ENCODE measurements at places on chromosomes 7 and 10.

DNA sequence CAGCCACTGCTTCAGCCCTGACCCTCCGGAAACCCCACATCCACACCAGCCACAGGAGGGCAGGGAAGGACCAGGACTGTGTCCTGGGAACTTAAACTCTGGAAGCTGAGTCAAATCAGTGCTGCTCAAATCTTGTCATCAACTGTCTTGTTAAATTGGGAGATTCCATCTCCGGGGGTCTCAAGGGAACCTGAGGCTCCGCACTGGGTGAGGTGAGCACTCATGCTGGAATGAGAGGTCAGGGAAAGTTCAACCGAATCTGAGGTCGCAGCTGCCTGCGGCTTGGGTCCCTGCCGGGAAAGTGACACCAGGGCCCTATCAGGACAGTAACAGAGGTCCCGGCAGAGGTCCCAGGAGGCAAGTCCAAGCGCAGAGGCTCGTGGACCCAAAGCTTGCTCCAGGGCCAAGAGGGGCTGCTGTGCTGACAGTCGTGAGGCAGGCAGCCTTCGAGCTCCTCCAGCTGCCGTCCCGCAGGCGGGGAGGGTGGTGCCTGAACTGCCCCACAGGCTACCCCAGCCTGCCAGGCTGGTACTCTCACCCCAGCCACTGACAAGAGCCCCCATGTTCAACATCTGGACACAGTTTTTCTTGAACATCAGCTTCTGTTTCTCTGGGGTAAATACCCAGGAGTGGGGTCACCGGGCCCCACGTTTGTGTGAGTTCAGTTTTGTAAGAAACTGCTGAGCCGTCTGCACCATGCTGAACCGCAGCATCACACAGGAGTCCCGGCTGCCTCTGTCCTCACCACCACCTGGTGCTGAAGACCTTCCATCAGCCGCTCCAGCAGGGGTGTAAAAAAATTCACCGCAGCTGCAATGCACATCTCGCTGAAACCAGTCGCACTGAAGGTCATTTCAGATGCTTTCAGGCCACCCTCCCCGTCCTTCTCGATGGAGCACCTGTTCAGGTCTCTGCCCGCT is 101.0 kb downstream of the DIP2C start:
- DNase-seq: no peak

- DNase-seq: no peak
Observed at GRCh38 chr7:28298870-28299518, 113.3 kb upstream of the CREB5 start.

DNA sequence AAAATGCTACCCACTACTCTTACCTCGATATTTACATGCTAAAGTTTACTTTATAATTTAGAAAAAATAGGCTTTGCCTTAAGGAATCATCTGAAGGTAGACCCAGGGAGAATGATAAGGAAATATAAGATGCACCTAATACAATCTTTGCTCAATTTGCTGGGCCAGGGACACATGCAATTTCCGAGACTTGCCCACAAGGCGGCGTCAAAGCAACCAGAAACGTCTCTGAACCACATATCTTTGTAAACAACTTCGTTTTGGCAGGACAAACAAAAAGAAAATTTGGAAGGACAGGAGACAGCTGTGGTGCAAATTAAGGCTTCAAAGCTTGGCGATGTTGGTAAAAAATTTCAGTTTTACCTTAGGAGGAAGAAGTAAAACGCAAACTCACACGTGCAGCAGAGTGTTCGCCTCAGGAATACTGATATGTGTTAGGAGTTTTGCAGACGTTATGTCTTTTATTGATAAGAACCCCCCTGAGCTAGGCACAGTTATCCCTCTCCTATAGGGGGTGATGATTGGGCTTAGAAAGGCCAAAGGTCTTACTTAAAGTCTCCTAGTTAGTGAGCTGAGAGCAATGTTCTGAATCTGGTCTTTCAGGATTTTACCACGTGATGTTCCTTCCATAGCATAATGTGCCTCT is 134.3 kb downstream of the PRKCQ start:
- peak; percentile 43 for DNase-seq

GRCh38 chr10:49616421-49617101 is 2.7 kb downstream of the CHAT start:
- no peak for DNase-seq

DNA sequence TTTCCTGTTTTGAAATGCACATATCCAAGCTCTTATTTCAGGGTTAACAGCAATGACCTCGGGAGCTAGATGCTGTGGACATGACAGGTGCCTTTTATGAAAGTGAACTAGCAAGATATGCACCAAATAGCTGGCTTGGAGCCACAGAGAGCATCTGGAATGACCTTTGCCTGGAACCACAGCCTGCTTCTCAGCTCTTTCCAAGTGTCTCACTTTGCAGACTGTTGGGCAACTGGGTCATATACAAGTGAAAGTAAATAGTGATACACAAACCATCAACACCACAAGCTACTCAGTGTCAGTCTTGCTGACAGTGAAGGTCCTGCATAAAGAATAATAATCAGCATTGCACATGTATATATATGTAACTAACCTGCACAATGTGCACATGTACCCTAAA is 183.5 kb downstream of the RNF133 start:
- DNase-seq: no peak

DNA sequence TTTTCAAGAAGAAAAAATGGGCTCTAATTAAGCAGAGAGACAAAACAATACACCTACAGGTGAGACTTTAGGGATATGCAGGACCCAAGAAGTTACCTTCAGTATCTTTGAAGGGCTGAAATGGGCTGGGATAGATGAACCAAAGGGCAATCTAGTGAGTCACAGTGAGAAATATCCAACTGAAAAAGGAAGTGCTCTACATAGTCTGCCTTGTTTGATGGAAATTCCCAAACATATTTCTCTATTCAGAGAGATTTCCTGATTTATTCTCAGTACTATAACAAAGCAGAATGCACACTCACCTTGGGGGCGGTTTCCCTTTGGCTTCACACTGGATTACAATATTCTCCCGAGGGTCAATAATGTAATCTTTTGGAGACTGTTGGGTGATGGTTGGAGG is 104.1 kb upstream of the LAMB4 start:
- DNase-seq: no peak

- no peak for DNase-seq
Observed at GRCh38 chr10:104332243-104333031, 5.8 kb downstream of the ITPRIP start.

GRCh38 chr10:114472877-114473253 is 68.6 kb upstream of the AFAP1L2 start:
- DNase-seq: no peak

DNA sequence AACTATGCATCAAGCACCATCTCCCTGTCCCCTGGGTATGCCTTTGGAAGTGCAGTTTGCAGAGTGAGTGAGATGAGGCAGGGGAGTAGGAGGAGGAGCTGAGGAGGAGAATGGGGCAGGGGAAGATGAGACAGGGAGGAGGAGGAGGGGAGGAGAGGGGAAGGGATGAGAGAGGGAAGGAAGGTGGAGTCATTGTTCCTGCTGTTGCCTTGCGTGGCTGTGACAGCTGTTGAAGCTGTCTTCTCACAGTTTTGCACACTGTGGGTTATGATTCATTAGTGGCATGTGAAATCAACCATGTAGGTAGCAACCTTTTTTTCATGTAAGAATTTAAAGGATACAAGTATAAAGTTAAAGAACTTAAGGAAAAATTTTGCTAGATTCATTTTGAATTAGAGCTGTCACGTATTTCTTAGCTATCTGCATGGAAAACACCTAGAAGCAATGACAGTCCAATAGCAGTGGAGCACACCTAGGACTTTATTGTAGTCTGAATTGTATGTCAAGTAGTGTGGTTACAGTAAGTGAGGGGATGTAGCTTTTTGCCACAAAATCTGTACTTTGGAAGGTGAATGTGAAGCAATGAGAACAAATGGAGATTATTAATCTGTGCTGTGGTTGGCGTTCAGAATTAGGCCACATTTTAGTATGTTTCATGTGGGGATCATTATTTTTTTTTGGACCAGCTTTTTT is 21.7 kb downstream of the CCM2 start:
- DNase-seq: no peak

- no peak for DNase-seq
Observed at GRCh38 chr7:112356596-112356995, 93.7 kb upstream of the IFRD1 start.

- DNase-seq: no peak
Observed at GRCh38 chr7:24715661-24716479, 41.4 kb downstream of the GSDME start.

DNA sequence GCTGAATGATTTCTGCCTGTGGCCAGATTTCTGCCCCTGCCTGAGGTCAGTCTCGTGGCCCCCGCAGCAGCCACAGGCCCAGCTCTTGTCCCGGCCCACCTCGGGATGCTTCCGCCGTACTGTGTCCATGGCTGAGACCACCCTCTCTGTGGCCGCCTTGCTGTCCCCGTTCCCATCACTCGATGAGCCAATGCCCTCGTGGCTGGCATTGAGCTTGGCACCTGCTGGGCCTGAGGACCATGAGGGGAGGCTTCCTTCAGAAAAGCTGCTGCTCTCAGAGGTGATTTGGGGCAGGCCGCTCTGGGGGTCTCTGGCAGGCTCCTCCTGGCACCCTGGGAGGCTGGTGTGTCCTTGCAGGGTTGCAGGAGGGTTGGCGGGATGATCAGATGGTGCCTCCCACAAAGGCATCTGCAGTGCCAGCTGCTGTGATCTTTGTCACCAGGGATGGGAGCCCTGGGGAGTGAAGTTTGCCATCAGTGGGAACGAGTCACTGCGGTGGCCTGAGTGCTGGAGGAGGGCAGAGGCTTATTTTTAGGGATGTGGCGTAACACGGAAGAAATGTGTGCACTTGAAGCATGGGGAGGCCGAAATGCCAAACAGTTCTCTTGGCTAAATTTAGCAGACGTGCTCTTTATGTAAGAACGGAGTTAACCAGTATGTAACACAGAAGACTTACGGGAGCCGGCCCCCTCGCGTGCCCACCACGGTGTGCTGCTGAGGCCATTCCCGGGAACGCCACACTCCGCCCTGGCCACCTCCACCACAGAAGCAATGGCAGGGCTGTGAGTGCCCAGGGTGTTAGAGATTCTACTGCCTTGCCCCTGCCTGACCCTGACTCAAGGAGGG is 47.7 kb downstream of the VIPR2 start:
- no peak for DNase-seq

GRCh38 chr10:49094646-49095045 is 20.7 kb downstream of the VSTM4 start:
- no peak for DNase-seq

DNA sequence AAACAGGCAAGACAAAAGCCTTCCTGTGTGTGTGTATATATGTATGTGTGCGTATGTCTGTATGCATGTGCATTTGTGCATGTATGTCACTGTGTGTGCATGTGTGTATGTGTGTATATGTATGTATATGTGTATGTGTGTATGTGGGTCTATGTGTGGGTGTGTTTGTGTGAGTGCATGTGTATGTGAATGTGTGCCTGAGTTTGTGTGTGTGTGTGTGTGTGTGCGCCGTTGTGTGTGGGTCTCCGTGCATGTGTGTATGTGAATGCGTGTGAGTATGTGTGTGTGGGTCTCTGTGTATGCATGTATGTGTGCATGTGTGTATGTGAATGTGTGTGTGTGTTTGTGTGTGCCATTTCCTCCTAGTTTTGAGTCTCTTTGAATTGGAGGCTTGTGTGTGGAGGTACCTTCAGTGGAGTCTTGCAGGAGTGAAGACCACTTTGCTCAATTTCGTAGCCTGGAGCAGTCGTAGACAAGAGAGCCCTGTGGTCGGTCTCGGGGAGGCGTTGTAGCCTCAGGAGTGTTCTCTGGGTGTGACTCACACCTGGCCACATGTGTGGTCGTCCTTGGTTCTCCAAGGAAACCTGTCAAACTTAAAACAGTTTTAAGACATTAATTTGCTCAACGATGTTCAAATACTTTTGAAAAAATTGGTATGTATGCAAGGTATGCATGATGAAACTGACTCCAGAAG is 28.1 kb downstream of the INPP5A start:
- DNase-seq: no peak

DNA sequence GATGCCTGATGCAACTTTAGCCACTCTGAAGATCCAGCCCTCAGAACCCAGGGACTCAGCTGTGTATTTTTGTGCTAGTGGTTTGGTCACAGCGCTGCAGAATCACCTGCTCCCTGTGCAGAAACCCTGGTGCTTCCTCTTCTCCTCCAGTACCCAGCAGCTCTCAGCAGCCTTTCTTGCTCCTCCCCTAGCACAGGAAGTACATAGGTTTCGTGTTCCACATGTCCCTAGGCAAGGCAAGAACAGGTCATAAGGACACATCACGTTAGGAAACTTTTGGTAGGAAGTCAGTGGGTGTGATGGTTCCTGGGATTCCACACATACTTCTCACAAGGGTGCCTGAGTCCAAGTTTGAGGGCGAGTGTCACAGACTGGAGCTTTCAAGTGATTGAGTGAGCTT is 167.9 kb upstream of the PRSS1 start:
- no peak for DNase-seq

- no peak for DNase-seq
Observed at GRCh38 chr7:147298611-147299043, 1182.0 kb downstream of the CNTNAP2 start.

- DNase-seq: no peak
Observed at GRCh38 chr10:62529396-62529795, 155.2 kb downstream of the ZNF365 start.

GRCh38 chr10:1679821-1680650 is 57.3 kb downstream of the ADARB2 start:
- DNase-seq: no peak

DNA sequence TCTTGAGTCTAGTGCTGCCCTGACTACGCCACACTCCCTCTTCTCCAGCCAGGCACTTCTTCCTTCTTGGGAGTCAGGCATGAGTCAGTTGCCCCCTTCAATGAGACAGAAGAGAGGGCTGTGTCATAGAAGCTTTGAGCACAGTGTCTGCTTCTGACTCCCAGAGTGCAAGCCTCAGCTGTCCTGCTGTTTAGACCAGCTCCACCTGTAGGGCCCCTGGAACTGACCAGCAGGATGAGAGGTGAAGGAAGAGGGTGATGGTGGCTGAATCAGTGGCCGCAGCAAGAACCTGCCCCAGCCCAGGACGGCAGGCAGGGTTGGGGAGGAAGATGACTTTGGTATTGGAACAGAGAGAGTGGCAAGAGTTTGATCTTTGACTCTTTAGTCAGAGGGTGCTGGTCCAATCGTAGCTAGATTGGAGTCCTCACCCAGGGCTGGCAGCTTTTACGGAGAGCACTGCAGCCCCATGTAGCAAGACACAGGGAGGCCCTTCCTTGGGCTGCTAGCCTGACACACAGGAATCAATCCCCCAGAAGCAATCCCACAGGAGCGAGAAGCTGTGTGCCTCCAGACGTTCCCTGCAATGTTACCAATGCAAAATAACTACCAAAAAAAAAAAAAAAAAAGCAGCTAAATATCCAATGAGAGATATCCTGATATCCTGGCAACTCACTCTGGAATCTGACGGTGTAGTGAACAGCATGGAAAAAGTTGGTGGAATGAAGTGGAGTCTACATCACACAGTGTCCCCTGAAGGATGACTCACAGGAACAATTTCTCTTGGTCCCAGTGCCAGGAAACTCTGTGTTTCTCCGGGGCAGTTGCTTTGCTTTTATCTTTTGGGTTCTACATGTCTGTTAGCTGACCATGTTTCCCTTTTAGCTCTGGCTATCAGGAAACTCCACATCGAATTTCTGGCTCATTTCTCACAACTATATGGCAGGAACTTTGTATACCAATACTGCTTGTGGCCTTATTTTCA is 6.9 kb downstream of the C10orf62 start:
- DNase-seq: no peak
